KBM-7 (cell line): ENCODE measurements at places on chromosomes 13 and 19.

GRCh38 chr19:35117799-35118198 lies 2.2 kb downstream of the FXYD3 start:
- DNase-seq = no peak

DNA sequence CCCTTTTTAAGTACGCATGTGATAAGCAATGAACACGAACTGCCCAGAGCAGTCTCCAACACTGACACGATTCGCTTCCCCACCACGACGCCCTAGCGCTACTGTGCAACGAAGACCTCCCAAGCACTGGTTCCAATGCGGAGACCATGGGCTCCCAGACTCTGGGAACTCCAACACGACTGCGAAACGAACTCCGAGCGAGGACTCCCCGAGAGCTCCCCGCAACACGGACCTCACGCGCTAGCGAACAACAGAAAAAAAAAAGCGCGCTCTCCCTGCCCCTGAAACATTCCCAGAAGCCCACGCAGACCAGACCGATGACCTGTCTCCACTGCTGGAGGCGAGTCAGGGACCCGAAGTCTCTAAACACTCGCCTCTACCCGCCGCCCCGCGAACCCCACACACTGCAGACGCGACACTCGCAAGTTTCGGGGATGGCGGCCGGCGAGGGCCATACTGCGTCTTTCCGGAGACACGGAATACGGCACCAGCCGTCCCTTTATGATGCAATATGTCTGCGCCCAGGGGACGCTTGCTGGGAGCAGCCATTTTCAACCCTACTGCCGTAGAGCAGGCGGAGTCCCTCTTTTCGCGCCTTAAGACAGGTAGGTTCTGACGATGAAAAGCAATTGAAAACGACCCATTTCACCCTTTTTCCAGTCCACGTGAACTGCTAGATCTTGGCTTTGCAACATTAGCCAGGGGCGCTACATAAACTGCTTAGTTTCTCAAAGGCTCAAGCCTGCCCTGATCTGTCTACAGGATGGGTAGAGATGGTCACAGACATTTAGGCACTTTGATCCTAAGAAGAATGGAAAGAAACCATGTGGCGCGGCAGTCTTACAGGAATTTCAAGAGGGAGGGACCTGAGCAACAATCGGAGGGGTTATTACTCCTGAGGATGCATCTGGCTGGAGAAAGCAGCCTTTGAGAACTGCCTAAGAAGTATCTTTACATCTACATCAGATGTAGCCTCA lies at the start of gene ZNF577:
Gene ZNF577, minus strand, starts transcription at position 430 of the 977 bp plus-strand sequence. CDS start 7,569 bp downstream, outside the sequence.
- DNase-seq = no peak

- DNase-seq = peak; percentile 72
These were observed 37.5 kb downstream of the SUGP2 start for GRCh38 chr19:18995804-18996241.

GRCh38 chr13:75481176-75482069 lies 546 bp downstream of the TBC1D4 start:
- peak; percentile 62 for DNase-seq

- DNase-seq = no peak
These were observed 54.0 kb downstream of the DOCK9 start for GRCh38 chr13:98923641-98924397.

- DNase-seq = no peak
These were observed 24.1 kb upstream of the MIR17HG start for GRCh38 chr13:91323349-91323748.

GRCh38 chr19:30310602-30311263 lies 61.5 kb upstream of the ZNF536 start:
- no peak for DNase-seq

- DNase-seq = no peak
These were observed 192.1 kb downstream of the TM9SF2 start for GRCh38 chr13:99693351-99693750.

DNA sequence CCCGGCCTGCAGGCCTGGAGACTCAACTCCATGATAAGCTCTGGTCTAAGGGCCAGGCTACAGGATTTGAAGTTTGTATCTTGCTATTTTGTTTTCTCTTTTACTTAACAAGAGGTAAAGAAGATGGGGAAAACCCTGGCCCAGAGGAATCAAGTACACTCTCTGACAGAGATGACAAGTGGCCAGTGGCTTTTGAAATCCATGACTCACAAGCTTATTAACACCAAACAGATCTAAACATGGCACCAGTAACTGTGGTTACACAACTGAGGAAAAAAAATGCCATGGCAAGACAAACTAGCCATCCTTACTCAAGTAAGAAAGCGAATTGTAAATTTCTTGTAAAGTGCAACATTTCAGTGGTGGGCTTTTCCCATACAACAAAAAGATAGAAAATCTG lies 72.6 kb upstream of the SERTM1 start:
- no peak for DNase-seq

DNA sequence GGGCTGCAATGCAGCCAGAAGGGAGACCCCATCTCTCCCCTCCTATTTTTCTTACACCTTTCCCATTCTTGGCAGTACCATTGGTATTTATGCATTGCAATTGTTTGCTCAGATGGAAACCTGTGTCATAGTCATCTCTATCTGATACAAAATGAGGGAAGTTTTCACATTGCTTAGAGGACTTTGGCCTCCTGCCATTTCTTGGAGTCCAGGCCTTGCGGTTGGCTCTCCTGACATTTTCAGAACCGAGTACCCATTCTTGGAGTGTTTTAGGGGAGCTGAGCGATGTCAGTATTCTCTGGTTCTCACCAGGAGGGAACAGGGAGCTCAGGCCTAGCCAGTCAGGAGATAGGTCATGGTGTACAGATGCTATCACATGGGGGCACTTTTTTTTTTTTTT lies 1.5 kb downstream of the SIN3B start:
- no peak for DNase-seq

DNA sequence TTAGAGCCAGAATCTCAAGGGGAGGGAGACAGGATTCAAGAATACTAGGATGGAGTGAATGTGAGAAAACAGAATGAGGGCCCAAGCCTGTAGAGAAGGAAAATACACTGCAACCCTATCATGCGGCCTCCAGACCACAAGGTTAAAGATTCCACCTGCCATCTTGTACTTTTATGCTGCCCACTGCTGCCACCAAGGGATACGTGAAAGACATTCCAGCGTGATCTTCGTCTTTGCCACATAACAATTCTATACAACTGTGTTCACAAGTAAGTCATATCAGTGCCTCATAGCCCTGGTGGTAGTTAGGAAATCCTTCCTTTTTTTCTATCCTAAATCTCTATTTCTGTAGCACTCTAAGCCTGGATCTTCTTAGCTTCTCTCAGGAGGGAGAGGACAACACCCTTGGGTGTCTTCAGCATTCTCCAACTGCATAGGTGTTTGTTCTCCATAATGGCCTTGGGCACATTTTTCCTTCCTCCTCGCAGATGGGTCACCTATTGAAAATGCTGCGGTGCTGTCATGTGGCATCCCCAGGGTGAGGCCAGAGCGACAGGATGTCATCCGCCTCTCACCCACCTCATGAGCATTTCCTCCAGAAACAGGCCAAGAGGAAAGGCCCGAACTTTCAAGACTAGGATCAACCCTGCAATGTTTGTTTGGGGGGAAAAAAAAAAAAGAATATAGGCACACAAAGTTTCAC lies 13.6 kb downstream of the TPT1 start:
- DNase-seq = no peak

- no peak for DNase-seq
These were observed 18.6 kb downstream of the C19orf81 start for GRCh38 chr19:50667759-50668231.

GRCh38 chr13:43981512-43982301 lies 102.0 kb downstream of the LACC1 start:
- no peak for DNase-seq

GRCh38 chr13:86870444-86870843 lies 800.7 kb upstream of the SLITRK5 start:
- peak; percentile 53 for DNase-seq

GRCh38 chr19:40778706-40779284 lies 748 bp downstream of the RAB4B start:
- no peak for DNase-seq

GRCh38 chr13:30665638-30666037 lies 47.9 kb downstream of the USPL1 start:
- DNase-seq = peak; percentile 48

GRCh38 chr19:7540761-7541474 lies 5.4 kb downstream of the PNPLA6 start:
- no peak for DNase-seq

GRCh38 chr19:17575871-17576757 lies 20.7 kb downstream of the COLGALT1 start:
- DNase-seq = no peak

DNA sequence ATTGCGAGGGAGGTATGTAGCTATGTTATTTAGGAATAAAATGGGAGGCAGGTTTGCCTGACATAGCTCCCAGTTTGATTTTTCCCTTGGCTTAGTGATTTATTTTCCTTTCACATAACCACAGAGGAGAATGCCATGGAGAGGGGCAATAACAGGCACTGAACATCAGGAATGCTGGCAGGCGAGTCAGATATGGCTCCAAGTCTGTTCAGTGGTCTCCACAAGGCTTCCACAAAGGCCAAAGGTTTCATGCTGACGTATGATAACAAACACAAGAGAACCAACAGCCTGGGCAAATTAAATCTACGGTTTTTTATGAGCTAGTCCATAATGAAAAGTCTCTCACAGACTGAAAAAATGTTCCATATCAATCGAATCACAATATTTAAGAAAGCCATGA lies 66.7 kb downstream of the SUCLA2 start:
- no peak for DNase-seq

DNA sequence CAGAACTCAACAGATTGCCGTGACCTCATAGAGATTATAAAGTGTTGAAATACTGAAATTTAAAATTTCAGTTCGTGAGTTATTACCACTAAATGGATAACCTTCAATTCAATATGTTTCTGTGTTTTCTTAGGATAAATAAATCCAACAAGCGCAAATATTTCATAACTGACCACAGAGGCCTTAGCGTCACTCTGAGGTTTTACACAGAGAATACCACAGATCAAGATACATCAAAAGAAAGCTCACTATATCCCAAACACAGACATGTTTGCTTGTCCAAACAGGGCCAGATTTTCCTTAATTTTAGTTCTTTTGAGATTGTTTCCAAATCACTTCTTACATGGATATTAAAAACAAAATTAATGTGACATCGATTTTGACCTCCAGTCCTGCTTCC lies 235.8 kb downstream of the EFNB2 start:
- no peak for DNase-seq

- no peak for DNase-seq
These were observed 610.4 kb downstream of the TBC1D4 start for GRCh38 chr13:74871369-74872070.

- DNase-seq = no peak
These were observed 58.7 kb downstream of the MRPL57 start for GRCh38 chr13:21235174-21235573.

GRCh38 chr19:23402388-23402787 lies 7.1 kb upstream of the ZNF91 start:
- DNase-seq = no peak

GRCh38 chr19:9967326-9967725 lies 31.0 kb upstream of the OLFM2 start:
- DNase-seq = no peak

DNA sequence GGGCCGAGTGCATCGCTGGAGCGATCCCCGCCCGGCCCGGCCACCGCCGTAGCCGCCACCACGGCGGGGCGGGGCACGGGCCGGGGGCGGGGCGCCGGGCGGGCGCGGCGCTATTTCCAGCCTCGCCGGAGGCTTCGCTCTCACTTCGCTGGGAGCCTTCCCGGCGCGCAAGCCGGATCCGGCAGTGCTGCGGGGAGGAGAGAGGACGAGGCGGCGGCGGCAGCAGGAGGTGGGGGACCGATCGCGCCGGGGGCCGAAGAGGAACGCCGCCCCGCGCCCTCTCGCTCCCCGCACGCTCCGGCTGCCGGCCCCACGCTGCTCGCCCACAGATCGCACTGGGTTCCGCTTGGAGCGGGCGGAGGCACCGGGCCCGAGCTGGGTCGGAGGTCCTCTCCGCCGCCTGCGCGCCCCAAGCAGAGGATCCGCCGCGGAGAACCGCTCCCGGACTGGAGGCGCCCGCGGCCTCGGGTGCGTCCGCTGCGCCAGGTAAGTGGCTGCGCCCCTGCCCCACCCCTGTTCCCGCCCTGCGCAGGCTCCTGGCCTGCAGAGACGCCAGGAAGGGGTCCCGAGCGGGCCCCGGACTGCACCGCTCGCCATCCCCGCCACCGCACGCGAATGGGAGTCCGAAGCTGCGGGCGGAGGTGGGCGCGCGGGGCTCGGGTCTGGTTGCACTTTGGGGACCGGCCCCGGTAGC lies at the start of gene CHST8:
Gene CHST8, plus strand, starts transcription at position 143 of the 694 bp plus-strand sequence. CDS start 67,309 bp downstream, outside the sequence.
- DNase-seq = no peak

DNA sequence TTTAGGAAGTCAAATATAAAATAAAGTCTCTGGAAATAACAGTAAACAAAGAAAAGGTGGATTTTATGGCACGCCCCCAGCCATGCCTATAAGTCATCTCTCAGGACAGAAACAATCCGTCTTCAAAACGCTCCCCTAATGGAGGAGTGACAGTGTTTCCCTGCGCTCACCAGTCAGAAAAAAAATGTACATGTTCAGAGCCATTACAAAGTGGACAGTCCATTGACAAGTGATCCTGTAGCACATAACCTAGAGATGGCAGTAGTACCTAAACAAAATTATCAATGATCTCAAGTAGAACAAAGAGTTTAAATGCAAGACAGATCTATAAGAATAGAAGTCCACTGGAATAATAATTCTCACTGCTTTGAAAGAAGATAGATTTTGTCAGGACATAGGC lies 891.7 kb upstream of the MIR17HG start:
- no peak for DNase-seq

DNA sequence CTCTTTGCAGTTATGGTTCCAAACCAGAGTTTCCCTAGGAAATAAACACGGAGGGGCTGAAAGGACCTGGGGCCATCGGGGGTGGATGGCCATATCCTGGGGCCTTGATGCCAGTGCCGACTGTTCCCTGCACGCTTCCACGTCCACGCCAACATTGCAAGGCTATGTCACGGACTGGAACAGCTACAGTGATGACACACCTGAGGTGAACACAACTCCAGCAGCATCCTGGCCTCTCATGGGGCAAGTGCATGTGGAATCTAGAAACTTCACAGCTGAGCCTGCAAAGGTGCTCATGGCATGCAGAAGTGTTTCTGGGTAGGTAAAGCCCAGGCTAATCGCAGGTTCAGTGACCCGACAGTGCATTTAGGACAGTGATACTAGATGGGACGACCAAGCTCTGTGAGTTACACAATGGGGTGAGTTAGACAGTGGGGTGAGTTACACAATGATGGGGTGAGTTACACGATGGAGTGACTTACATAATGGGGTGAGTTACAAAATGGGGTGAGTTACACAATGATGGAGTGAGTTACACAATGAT lies 52.0 kb upstream of the GAS6 start:
- no peak for DNase-seq

GRCh38 chr19:54279406-54279962 lies 1.4 kb downstream of the LILRB2 start:
- no peak for DNase-seq
